ENCODE measurements at places on chromosomes 11 and 22. TPM values are rescaled to one million over a fixed set of nuclear protein-coding genes. Genes with fewer than 3 reads are reported as not detected.

The AGBL2 gene
- 0.18 TPM for total RNA-seq

The MMP1 gene
- total RNA-seq = 1,378 TPM

The LAYN gene
- 2.7 TPM for total RNA-seq

The MYO18B gene
- total RNA-seq = not detected

DNA sequence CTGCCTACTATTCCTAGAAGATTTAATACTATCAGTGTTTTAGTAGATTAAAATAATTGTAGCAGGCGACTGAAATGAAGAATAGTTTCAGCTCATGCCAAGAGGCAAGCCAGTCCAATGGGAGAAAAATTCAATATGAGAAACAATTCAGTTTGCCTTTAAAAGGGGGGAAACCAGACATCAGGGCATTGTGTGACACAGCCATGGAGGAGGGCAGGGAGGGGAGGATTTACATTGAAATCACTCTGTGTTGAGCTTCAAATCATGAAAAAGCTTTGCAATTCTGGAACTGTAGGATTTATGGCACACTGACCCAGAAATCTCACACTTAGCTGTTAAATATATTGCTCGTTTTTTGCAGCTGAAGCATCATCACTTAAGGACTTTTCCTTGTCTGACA lies 4.6 kb downstream of the SLC1A2 start:
- DNase-seq = no peak

Measured in pulmonary artery endothelial cell (primary cell).